ENCODE measurements at places on chromosomes 3 and 15. TPM values are rescaled to one million over a fixed set of nuclear protein-coding genes. Genes with fewer than 3 reads are reported as not detected.

DNA sequence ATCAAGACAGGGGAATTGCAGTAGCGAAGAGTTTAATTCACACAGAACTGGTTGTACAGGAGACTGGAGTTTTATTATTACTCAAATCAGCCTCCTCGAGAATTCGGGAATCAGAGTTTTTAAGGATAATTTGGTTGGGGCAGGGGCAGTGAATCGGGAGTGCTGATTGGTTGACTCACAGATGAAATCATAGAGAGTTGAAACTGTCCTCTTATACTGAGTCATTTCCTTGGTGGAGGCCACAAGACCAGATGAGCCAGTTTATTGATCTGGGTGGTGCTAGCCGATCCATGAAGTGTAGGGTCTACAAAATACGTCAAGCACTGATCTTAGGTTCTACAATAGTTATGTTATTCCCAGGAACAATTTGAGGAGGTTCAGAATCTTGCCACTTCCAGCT, 5.3 kb upstream of the ZNF770 start:
- DNase-seq, result peak; percentile 45

GRCh38 chr3:123258359-123258758, 56.6 kb downstream of the SEC22A start:
- no peak for DNase-seq

Gene SCG3
- not detected for total RNA-seq

Gene FSTL1
- 0.30 TPM for total RNA-seq

- no peak for DNase-seq
Measured at GRCh38 chr3:45885979-45886705, at the start of gene CCR9. Gene CCR9, plus strand, starts transcription at chr3:45886543. Its CDS starts 8,391 bp downstream, at chr3:45894934.

DNA sequence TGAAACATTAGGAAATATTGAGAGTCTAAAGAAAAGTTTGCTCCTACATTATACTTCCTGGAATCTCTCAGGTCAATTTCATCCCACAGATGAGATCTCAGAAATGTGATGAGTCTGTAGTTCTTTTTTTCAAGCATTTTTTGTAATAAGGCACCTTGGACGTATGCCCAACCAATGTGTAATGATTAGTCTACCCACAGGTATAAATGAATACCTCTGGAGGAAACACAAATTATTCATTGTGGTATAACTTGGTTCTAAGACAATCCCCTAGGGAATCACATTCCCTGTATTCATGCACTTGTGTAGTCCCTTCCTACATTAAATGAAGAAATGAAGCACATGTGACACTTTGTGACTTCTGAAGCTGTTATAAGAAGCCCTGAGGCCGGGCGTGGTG, 596.2 kb upstream of the UBE2E2 start:
- no peak for DNase-seq

GRCh38 chr3:13009946-13010315, 63.3 kb downstream of the IQSEC1 start:
- no peak for DNase-seq

- DNase-seq, result no peak
Measured at GRCh38 chr3:94226078-94226477, 163.2 kb downstream of the NSUN3 start.

Gene DUOX2
- total RNA-seq, result 0.23 TPM

DNA sequence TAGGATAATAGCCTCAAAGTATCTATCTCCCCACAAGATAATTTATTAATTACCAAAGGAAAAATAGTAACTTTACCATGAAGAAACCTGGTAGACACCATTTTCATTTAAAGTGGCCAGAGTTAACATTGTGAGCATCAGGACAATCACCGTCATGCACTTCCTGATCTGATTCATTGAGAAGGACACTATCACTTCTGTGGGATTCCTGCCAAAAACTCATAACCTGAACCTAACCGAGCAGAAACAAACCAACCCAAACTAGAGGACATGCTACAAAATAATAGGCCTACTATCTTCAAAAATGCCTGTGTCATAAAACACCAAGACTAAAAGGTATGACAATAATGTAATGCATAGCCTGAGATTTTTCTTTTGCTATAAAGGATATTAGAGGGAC, 39.0 kb downstream of the FSIP1 start:
- no peak for DNase-seq

DNA sequence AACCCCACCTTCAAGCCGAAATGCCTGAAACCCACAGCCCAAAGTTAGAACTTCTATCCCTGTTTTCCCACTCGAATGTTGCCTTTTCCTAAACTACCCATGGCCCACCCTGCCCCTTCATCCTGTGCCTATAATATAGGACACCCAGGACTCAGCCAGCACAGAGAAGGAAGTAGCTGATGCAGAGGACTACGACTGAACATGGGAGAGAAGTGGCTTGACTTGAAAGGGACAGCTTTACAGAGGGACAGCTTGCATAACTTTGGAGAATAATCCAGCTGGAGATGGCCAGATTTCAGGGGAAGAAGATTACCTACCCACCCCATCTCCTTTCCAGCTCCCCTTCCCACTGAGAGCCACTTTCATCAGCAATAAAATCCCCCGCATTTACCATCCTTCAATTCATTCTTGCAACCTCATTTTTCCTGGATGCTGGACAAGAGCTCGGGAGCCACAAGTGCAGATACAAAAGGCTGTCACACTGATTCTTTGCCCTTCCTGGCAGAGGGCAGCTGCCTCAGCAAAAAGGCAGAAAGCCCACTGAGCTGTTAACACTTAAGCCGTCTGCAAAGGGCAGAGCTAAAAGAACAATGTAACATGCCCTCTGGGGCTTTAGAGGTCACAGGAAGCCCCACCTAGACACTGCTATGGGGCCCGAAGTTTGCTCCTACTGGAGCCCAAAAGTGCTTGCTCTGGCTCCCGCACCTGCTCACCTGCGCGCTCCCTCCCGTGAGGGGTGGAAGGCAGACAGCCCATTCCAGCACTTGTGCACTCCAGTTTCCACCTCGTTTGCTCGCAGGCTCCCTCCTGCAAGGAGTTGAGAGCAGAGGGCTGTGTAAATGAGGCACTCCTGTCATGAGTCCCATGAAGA, 224.0 kb downstream of the TBC1D5 start:
- DNase-seq, result no peak

- DNase-seq, result no peak
Measured at GRCh38 chr3:45454466-45454865, 66.1 kb downstream of the LARS2 start.
